ENCODE measurements at places on chromosomes 6 and 20.
A peak's percentile ranks its signal among the peaks of the same experiment; 100 is the strongest.

DNA sequence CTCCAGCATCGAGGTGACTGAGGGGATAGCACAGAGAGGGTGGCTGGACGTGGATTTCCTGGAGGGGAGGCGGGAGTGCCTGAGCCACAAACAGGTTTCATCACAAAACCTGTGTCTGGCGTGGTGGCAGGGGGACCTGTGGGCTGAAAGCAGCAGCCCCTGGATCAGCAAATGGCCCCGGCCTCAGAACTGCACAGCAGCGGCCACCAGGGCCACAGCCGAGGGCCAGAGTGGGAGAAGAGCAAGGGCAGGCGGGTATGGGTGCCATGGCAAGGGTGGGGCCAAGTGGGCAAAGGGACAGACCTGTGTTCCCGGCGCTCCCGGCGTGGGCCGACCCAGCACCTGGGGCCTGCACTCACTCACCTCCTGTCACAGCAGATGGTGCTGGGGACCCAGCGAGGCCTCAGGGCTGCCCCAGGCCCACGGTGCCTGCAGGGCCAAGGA lies 19.0 kb downstream of the NTSR1 start:
- DNase-seq: no peak

DNA sequence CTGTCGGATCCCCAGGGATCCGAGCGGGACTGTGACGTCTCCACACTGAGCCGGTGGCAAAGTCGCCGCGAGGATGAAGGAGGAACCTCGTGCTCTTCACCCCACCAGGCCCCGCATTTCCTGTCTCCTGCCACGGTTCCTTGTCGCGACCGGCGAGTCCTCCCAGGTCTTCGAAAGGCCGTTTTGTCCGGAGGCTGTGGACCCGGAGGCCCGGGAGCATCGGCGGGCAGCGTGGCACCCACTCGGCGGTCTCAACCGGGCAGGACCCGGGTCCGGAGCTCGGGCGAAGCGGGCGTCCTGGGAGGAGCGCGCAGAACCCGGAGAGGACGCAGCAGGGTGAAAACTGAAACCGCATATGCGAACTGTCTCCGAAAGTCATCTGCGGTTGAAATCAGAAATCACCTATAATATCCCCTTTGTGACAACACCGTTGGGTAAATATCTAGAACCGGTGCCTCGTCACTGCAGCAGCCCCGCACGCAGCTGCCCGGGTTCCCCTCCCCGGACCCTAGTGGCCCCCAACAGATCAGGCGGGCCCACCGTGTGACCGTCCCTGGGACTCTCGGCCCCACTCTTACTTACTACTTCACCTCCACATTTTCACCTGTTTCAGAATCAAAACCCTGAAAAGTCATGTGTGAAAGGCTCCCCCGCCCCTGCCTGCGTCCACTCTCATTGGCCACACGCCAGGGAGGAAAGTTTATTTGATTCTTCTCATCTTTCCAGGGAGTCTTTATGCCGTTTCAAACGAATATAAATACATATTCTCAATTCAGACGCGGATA lies 3.1 kb upstream of the ULBP2 start:
- DNase-seq: no peak

DNA sequence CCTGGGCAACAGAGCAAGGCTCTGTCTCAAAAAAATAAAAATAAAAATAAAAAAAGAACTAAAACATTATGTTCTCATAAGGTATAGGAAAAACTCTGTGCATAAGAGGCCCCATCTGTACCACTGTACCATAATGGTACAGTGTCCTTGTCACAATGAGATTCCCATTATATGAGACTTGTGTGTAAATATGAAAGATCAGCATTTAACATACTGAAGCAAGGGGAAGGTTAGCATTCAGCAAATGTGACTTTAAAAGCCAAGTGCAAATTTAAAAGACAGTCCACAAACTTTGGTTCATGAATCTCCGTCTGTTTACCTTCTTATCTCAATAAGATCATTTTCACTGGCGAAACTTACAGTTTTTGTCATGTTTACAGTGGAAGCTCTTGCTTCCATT lies 16.2 kb downstream of the DSP start:
- DNase-seq: no peak

DNA sequence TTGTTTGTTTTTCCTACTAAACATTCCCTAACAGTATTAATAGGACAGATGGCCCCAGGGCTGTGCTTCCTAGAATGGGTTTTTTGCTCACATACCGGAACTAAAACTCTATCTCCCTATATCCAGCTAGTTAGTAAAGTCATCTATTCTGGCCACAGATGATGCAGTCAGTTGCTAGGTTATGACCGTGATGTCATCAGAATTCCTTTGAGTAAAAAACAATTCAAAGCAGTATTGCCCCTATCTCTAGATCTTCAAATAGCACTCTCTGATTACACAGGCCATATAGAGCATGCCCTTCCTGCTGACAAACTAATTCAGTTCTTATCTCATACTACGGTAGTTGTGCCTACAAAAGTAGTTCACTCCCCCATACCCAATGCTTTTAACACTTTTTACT lies 17.9 kb upstream of the ZNF451 start:
- no peak for DNase-seq

DNA sequence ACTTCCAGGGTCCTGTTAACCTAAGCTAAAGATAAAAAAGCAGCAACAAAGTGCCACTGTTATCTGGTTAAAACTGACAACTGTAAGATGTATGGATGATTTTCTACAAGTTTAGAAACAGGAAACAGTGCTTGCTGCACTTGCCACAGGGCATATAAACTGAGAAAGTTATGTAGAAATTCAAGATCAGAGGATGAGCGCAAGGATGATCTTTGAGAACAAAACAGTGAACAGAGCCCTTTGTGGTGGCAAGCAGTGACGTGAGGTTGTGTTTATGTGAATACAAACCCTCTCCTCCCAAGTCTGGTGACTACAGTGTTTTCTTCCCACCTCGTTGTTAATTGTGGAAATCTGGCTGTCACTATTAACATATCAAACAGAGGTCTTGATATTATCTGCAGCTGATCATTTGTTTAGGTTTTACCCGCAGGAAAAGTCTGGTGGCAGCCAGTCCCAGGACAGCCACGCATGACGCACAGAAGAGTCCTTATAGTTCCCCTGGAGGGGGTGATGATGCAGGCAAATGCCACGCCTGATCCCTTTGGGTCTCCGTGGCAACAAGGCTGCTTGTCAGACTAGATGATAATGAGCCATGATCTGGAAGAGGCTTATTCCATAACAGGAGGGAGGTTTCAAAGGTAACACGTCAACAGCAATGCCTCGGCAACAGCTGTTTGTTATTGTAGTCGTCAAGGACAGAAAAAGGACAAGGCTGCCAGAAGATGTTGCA lies 43.1 kb upstream of the TNFAIP3 start:
- peak; percentile 51 for DNase-seq

GRCh38 chr20:45913116-45913515 lies 1.2 kb upstream of the PLTP start:
- DNase-seq: no peak

- DNase-seq: no peak
These were observed 135.3 kb downstream of the ARID1B start for GRCh38 chr6:156912431-156912830.

GRCh38 chr6:41881506-41881905 lies 13.7 kb downstream of the USP49 start:
- DNase-seq: no peak

DNA sequence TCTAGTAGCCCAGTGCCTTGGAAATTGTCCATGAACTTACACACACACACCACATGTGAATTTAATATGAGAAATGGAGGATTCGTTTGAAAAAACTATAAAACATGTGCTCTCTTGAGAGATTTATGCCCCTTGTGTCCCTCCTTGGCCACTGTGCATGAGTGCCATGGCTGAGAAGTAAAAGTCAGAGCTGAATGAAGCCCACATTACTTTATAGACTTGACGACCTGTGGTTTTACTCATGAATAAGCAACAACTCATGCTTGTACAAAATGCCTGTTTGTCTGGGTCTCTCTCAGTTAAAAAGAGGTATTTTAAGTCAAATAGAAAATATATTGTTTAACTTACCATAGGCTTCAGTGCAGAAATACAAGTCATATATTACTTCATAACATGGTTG lies 102.7 kb downstream of the KCNQ5 start:
- no peak for DNase-seq

DNA sequence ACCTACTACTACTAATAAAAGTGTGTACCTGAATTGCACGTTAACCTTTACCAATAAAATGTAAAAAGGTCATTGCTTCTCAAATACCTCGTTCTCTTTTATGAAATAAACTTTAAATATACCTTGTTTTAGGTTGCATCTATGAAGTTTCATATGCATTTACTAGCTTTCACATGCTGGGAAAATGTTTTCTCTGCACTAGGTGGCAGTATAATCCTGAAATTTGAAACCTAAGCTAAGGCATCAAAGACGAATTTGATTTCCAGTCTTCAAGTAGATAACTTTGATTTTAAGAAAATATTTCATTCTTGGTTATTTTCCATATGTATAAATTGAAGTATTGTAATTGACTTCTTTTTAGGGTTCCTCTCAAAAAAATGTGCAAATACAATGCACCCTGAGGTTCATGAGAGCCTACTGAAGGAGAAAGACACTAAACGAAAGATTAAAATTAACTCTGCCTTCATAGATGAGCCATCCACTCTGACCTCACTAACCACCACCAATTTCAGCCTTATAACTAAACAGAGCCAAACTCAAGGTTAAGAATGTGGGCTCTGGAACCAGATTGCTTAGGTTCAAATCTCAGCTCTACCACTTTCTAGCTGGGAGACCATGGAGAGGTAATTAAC lies 7.3 kb upstream of the COL9A1 start:
- peak; percentile 7 for DNase-seq

DNA sequence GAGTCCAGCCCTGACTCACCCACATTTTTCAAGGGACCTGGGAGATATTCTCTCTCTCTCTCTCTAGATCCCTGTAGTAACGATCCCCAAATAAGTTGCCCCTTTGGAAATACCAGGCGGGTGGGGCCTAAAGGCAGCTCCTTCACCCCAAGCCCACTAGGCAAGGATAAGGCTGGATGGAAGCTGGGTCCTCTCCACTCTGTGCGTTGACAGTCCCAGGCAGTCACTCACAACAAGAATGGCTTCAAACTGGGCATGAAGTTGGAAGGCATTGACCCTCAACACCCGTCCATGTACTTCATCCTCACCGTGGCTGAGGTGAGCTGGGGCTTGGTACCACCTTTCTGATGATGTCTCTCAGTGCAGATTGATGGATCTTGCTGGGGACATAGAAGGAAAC lies 21.6 kb downstream of the L3MBTL1 start:
- DNase-seq: no peak

All from AG08395 (cell line).